Stimulated activated CD8-positive, alpha-beta memory T cell treated with anti-CD3 and anti-CD28 coated beads, Interleukin-4, amount 100 ng/mL, for 1 hour (primary cell): ENCODE measurements at places on chromosomes 1 and 21.

DNA sequence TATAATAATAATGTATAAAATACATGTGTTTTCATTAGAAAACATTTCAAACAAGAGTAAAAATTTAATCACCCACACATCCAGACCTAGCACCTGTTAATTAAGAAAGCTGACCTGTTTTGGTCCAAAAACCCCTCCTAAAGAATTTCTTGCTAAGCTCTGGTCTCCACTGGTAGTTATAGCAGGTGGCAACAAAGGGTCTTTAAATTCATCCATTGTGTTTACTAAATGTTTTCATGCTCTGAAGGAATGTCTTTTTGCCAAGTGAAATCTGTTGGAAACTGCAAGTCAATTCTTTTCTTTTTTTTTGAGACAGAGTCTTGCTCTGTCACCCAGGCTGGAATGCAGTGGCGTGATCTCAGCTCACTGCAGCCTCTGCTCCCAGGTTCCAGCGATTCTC lies 141.1 kb downstream of the ESRRG start:
- no peak for DNase-seq

GRCh38 chr1:48793863-48794262 lies 17.2 kb upstream of the BEND5 start:
- DNase-seq: no peak

DNA sequence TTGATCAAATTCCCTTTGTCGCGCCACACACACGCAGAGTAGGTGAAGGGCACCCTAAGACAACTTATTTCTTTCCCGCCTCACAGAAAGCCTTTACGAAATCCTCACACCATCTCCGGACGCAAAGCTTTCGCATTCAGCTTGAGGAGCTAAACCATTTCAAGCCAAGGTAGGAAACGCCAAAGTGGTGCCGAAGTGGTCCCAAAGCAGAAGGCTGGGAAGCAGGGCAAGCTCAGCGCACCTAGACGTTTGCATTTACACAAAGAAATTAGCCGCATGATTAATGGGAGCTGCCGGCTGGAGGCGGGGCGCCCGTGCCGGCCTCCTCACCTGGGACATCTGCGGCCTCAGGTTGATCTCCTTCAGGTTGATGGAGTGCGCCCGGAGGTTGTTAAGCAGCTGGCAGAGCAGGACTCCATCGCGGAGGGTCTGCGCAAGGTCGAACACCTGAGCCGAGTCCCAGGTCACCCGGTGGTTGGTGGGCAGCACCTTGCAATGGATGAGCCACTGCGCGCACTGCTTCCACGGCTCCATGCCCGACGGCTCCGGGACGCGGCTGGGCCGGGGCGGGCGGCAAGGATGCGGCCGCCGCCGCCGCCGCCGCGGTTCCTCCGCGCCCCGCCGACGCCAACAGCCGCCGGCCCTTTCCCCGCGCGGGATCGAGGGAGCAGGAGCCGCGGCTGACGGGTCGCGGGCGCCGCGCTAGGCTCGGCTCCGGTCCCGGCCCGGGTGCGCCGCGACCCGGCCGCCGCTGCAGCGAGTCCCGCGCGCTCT lies 457 bp downstream of the VAV3 start:
- DNase-seq: no peak

DNA sequence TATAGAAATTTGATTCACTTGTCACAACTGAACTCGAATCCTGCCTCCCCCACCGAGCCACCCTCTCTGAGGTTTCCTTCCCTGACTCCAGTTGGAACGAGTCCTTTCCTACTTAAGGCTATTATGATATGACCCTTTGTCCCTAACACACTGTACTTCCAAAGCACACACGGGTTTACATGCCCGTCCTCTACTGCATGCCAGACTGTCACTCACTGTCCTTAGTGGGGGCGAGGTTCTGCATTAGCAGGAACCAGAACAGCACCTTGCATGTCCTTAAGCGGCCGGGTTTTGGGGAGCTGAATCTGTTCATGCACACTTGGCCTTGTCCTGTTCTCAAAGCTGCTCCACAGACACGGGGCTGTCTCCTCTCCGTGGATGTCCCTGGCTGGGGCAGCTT lies 164.6 kb upstream of the KCNJ6 start:
- no peak for DNase-seq

DNA sequence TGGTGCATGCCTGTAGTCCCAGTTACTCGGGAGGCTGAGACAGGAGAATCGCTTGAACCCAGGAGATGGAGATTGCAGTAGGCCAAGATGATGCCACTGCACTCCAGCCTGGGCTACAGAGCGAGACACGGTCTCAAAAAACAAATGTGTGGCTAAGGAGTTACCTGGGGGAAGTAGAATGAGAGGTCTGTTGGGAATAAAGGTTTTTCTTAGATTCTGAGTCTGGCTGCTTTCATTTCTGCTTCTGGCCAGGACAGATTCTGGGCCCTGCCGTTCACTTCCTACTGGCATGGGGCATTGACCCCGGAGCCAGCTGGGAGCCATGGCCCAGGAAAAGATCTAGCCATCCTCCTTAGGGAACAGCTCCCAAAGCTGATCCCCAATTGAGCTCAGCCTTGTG lies 420 bp upstream of the DCDC2B start:
- no peak for DNase-seq

- DNase-seq: no peak
Observed at GRCh38 chr1:76268341-76268740, 193.8 kb downstream of the ST6GALNAC3 start.

- DNase-seq: no peak
Observed at GRCh38 chr21:36330904-36331303, 10.9 kb downstream of the MORC3 start.

DNA sequence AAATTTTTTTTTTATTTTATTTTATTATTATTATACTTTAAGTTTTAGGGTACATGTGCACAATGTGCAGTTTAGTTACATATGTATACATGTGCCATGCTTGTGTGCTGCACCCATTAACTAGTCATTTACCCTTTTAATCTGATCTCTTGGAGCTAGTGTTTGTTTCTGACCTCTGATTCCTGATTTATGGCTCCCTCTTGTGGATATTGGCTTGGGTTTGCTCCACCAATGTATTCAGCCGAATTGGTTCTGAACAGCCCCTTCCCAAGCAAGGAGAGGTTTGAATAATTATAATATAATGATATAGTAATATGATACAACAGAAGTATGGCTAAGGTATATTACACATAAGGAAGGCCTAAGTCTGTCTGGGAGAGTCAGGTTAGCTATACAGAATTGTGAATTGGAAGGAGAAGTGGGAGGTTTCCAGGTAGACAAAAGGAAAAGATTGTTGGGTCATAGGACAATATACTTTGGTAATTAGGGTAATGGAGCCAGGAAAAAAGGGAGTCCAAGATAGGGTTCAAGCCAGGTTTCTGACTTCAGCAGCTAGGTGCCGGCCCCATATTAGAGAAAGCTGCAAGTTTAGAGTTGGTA lies 53.1 kb upstream of the HMCN1 start:
- DNase-seq: no peak
